ENCODE measurements at places on chromosomes 13 and 19.

GRCh38 chr13:60134376-60134775 is 29.4 kb downstream of the DIAPH3 start:
- peak; percentile 21 for DNase-seq

GRCh38 chr19:3253270-3253669 is 28.8 kb downstream of the CELF5 start:
- no peak for DNase-seq

DNA sequence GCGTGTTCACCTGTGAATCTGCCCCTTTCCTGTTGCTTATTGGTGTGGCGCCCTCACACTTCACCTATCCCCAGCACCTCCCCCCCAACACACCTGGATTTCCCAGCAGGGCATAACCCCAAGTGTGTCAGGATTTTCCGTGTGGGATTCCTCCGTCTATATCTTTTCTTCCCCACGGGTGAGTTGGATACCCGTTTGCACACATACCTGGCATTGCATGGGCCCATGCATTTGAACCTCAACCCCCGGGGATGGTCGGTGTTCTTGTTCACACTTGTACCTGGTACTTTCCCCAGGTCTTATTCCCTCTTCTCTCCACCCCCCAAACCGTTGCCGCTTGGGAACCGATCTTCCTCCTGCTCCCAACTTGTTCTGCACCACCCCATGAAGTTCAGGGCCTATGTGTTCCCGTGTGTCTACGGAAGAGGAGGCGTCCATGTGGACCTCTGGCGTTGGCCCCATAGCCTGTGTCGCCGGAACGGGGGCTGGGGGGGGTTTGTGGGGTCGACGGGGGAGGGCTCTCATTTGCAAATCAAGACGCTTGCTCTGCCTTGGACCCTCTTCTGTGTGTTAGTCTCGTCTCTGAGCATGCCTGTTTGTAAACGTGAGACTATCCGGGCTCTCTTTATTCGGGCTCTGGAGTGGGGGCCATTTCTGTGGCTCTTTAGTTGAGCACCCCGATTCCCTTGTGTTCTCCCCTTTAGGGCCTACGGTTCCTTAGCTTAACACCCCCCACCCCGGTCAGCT is 1.7 kb downstream of the PRR12 start:
- no peak for DNase-seq

GRCh38 chr19:8069096-8069973 is 16.8 kb downstream of the CCL25 start:
- no peak for DNase-seq

DNA sequence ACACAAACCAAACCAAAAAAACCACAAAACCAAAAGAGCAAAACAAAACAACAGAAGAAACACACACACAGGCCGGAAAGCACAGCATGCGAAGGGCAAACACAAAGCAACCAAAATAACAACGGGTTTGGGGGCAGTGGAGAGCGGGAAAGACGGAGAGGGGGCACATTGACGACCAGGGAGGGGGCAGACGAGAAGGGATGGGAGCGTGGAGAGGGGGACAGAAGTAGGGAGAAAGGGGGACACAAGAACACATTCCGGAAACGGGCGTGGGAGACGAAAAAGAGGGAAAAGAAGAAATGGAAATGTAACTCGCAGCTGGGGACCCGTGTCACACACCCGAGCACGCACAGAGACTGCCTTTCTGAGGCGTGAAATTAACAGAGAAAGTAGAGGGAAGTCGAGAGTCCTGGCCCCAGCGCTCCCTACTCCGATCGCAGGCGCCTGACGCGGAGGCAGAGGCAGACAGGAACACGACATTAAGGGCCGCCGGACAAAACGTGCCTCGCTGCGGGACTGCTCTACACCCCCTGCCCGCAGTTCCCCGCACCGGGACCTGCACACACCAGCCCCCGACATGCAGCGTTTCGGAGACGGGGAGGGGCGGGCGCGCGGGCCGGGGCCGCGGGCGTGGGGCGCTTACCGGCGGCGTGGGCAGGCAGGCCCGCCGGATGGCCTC is 652 bp downstream of the POU4F1 start:
- DNase-seq: no peak

DNA sequence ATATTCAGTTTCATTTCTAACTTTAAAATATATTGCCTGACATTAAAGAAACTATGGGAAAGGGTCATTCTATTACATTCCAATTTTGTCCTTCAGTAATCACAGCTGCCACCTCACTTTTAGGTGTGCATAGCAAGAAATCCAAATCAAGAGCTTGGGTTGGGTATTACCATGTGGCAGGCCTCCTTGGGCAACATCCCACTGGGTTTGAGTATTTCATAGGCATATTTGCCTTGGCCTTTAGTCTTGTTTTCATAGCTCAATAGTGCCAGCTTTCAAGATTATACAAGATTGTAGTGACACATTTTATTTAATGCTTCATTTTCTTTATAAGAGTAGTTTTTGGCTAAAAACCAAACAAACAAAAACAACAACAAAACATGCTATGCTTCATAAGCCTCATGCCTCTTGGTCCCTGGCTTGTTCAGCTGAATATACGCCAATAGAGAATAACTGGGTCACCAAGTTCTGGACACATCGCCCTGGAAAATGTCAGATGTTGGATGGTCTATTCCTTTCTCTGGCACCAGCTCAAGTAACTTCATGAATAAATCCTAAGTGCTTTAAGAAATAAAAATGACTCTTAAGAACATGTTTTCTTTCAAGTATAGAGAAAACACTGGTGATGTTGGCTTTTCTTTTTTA is 167.4 kb upstream of the STARD13 start:
- DNase-seq: no peak

DNA sequence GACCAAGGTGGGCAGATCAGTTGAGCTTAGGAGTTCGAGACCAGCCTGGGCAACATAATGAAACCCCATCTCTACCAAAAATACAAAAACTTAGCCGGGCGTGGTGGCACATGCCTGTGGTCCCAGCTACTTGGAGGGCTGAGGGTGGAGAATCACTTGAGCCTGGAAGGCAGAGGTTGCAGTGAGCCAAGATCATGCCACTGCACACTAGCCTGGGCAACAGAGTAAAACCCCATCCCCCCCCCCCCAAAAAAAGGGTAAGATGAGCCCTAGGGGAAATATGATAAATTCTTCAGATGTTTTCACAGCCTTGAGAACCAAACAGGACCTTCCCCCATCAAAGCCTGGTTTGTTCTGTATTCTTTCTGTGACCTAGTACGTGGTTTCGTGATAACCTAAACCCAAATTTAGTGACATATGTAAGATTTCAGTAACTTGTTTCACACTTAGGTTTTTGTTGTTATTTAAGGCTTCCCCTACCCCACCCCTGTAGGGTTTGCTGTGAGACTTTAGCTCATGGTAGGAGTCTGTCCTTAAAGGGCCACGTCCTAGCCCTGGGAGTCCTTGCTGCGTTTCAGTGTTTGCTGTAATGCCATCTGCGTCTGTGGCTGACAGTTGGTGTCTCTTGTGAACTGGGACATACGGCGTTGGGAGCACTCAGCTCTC is 49.6 kb downstream of the MYO9B start:
- DNase-seq: no peak

DNA sequence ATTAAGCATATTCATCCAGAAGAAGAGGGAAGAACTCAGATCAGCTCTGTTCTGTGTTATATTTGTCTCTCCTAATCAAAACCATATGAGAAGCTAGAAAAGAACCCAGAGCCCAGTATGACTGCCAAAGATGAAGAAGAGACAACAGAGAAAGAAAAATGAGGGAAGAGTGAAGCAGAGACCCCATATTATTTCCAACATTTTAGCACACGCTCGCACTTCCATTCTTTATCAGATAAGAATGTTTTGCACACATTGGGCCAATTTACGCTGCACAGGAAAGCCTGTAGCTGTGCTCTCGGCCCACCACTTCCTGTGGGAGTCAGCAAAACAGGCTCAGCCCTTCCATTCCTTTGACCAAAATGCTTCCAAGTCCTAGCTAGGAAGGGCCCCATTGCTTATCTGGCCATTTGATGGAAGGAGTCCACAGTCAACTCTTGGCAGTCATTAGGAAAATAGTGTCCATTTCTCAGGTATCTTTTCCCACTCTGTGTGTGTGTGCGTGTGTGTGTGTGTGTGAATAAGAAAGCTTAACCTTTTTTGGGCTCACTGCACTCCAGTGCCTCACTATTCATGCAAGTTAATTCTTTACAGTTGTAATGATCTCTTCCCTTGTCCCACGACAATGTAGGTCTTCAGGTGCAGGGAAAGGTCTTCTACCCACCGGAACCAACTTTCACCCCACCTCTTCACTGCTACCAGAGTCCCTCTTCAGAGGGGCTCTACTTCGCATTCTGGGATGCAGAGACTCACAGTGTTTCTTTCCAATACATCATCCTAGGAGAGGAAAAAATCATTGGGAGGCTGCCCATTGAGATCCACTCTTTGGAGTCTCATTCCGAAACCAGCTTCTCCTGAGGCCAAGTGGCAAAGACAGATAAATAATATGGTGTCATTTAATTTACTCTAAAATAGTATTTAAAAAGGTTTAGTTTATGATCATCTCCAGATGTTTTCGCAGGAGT is 237.5 kb downstream of the COG6 start:
- DNase-seq: peak; percentile 95

DNA sequence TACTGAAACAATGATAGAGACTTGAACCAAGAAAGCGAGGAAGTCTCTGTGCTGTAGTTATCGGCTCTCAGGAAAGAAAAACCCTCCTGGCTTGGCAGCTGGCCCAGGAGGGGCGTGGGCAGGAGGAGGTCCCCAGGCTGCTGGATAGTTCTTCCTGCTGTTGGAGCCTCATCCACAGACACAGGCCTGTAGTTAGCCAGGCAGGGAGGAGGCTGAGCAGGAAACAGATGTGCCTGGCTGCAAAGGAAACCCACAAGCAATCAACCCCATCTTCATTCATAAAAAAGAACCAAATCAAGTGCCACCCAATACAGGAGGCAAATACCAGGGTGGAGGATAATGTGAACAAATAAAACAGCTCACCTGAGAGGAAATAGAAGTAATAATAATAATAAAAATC is 86.2 kb downstream of the IRS2 start:
- DNase-seq: peak; percentile 71

DNA sequence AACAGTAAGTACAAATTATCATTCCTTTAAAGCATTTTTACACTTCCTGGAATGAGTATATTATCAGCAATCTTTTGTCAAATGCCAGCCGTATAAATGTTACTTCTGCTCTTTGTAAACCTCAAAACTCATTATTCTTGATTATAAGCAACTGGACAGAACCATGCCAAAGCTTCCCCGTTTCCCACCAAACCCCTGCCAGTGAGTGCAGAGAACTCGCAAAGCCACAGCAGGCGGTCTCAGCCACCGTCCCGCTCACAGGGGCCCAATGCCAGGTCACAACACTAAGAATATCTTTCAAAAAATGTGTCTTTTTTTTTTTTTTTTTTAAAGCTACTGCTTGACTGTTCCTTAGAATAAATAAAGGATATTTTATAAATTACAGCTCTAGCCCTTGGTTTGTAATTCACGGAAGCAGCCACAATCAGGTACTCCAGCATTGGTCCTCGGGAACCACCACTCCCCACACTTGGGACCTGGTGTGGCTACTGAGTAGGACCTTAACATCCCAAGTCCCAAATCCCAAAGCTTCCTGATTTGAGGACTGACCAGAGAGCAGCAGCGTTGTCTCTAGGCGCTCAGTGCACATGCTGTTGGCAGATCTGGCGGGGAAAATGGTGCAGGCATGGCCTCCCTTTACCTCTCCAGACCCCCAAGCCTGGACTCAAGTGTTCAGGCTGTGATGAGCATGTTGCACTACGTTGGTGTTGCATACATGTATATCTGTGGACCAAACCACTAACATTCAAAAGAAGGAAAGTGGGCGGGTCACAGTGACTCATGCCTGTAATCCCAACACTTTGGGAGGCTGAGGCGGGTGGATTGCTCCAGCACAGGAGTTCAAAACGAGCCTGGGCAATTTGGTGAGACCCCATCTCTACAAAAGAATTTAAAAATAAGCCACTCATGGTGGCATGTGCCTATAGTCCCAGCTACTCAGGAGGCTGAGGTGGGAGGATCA is 19.0 kb downstream of the KCTD15 start:
- no peak for DNase-seq

DNA sequence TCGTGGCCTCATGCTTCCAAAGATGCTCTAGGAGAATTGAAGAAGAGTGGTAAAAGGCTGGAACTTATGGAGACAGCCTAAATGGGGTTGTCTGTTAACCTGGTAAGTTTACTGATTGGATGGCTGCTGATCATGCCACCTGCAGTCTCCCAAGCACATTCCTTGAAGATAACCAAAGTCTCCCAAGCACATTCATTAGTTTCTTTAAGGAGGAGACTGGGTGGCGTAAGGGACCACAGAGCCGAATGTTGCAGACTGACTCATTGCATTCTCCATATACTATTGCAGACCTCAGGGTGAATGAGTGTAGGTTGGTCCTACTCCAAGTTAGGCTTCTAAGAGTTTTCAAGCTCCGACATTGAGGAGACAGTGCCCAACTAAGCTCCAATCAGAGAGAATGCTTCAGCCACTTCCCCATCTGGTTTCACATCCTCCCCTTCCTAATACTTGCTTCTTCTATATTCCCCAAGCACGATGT is at the start of gene IGFL3:
IGFL3 (minus strand) TSS at position 51 of the 478 bp plus-strand sequence; CDS start at position 12, 39 bp downstream.
- no peak for DNase-seq

GRCh38 chr13:102814025-102814607 is 15.2 kb downstream of the BIVM start:
- no peak for DNase-seq

- DNase-seq: no peak
Measured at GRCh38 chr13:71817335-71817734, 49.7 kb downstream of the DACH1 start.

DNA sequence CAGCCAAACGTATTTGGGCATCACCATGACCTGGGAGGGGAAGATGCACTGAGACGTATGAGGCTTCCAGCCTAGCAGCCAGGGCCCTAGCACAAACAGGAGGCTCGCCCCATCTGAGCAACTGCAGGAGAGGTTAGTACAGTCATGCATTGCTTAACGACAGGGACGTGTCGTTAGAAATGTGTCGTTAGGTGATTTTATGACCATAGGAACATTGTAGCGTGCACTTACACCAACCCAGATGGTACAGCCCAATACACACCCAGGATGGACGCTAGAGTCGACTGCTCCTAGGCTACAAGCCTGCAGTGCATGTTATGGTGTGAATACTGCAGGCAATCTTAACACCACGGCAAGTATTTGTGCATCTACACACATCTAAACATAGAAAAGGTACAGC is 9.3 kb downstream of the CD177 start:
- no peak for DNase-seq

GRCh38 chr13:100755891-100756290 is 81.3 kb upstream of the TMTC4 start:
- no peak for DNase-seq

GRCh38 chr19:57212109-57212508 is 18.7 kb upstream of the AURKC start:
- DNase-seq: no peak
